ENCODE measurements at places on chromosomes 7 and 10.

- DNase-seq: no peak
Measured at GRCh38 chr7:141251957-141252356, 178.1 kb downstream of the TMEM178B start.

GRCh38 chr7:140165422-140165821, 11.4 kb downstream of the KDM7A start:
- no peak for DNase-seq

- no peak for DNase-seq
Measured at GRCh38 chr10:6382081-6382480, 179.3 kb downstream of the PFKFB3 start.

GRCh38 chr10:71659111-71659634, 60.4 kb downstream of the C10orf105 start:
- DNase-seq: no peak
